ENCODE measurements at places on chromosomes 11 and 22. TPM values are rescaled to one million over a fixed set of nuclear protein-coding genes. Genes with fewer than 3 reads are reported as not detected.

Gene LARGE2
- total RNA-seq = 0.32 TPM

Gene TMEM151A
- total RNA-seq = 0.11 TPM

Gene PHOX2A
- total RNA-seq = not detected

Gene OR5A1
- not detected for total RNA-seq

Gene MARK2
- 29.5 TPM for total RNA-seq

Gene UCP3
- 1.1 TPM for total RNA-seq

Gene SLC22A8
- not detected for total RNA-seq

Gene SIK3
- 24.5 TPM for total RNA-seq

Gene PRPF19
- total RNA-seq = 170 TPM

DNA sequence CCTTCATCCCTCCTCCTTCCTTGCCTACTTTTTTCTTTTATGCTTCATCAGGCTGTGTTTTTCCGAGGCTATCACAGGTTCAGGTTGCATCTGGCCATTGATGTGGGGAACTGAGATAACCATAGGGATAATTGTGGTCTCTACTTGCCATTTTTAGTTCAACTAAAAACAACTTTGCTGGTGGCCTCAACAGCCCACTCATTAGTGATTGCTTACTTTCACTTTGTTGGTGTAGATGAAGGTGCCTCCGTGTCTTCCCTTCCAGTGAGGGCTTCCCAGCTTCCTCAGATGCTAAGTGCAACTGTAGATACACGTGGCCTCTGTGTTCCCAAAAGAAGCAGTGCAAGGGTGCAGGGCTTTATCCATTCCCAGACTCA, 35.0 kb downstream of the KCNJ1 start:
- peak overlapping the region; percentile 28 for H3K4me3 ChIP-seq
- DNase-seq = peak; percentile 40
- H3K4me1 ChIP-seq = peaks cover 27% of the 10 kb centered on the region
- peak overlapping the region; percentile 41 for H3K27ac ChIP-seq

DNA sequence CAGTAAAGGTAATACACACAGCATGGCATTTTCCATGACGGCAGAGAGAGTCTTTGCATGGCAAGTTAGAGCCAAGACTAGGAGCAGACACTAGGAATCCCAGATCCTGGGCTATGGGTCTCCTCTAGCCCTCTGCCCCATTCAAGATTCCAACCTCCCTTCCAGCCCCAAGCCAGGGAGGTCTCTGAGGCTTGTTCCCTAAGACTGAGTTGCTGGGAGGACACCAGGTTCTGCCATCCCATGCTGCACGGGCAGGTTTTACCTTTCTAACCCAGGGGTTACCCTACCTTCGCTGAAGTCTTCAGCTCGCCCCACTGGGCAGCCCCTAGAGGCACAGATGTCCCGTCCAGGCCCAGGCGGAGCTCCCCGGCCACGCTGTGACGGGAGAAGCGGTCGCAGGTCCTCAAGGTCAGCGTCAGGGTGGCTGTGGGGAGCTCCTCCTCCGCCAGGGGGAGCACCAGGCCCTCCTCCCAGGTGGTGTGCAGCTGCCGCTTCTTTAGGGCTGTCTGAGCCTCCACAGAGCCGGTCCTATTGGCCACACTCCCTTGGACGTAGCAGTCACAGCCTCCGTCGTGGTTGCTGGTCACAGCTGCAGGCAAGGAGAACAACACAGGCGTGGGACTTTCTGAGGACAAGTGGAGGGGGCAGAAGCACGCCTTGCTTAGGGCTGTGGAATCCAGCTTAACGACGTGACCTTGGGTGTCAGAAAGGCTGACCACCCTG, 33.8 kb downstream of the SYT13 start:
- no peak overlapping the region for H3K27ac ChIP-seq
- H3K36me3 ChIP-seq = no peaks in the 10 kb centered on the region
- no peaks in the 10 kb centered on the region for H3K27me3 ChIP-seq
- DNase-seq = no peak
- no peak overlapping the region for H3K4me3 ChIP-seq

- no peaks in the 10 kb centered on the region for H3K27me3 ChIP-seq
- no peak overlapping the region for H3K27ac ChIP-seq
- H3K4me1 ChIP-seq = no peaks in the 10 kb centered on the region
- DNase-seq = no peak
Observed at GRCh38 chr11:18540207-18541009, 13.7 kb upstream of the TSG101 start.

GRCh38 chr11:111974446-111974845, 37.3 kb downstream of the DIXDC1 start:
- no peak for DNase-seq
- H3K4me1 ChIP-seq = peaks cover 16% of the 10 kb centered on the region
- H3K36me3 ChIP-seq = no peaks in the 10 kb centered on the region
- H3K4me3 ChIP-seq = no peak overlapping the region
- H3K27ac ChIP-seq = no peak overlapping the region

- no peak overlapping the region for H3K4me3 ChIP-seq
- no peaks in the 10 kb centered on the region for H3K27me3 ChIP-seq
- H3K27ac ChIP-seq = no peak overlapping the region
- H3K36me3 ChIP-seq = peaks cover 21% of the 10 kb centered on the region
- no peaks in the 10 kb centered on the region for H3K4me1 ChIP-seq
Observed at GRCh38 chr22:24370401-24370800, 57.0 kb upstream of the ADORA2A start.

DNA sequence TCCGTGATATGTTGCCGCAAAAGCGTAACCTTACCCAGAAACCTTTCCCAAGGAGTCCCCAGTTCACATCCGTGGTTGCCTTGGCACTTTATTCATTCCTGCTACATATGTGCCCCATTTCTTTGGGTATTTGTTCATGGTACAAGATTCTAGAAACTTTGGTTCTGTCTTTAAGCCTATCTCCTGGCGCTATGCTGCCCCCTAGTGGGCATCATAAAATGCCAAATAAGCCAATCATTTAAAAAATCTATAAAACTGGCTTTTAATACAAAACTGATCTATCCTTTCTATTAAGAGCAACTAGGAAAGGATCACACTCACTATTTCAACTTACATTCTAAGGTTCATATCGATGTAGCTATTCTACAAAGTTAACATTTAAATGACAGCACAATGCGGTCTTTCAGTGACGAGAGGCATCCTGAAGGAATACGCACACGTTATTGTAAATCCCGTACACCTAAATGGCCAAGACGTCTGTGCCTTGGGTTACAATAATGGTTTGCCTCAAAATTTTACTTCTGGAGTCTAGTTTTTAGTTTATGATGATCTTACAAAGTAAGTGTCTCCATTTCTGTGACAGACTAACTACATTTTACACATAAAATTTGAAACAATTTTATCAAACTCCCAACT, 16.2 kb downstream of the PIWIL3 start:
- H3K27me3 ChIP-seq = no peaks in the 10 kb centered on the region
- no peak overlapping the region for H3K4me3 ChIP-seq
- H3K36me3 ChIP-seq = no peaks in the 10 kb centered on the region
- no peaks in the 10 kb centered on the region for H3K4me1 ChIP-seq
- H3K27ac ChIP-seq = no peak overlapping the region

DNA sequence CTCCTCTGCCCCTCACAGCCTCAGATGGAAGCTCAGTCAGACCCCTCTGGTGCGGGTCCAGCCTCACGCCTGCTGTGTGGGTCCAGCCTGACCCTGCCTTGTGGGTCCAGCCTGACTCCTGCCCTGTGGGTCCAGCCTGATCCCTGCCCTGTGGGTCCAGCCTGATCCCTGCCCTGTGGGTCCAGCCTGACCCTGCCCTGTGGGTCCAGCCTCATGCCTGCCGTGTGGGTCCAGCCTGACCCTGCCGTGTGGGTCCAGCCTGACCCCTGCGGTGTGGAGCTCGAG, 445.3 kb downstream of the BRD1 start:
- H3K4me1 ChIP-seq = no peaks in the 10 kb centered on the region
- no peaks in the 10 kb centered on the region for H3K36me3 ChIP-seq
- DNase-seq = no peak
- H3K27ac ChIP-seq = no peak overlapping the region

- H3K4me1 ChIP-seq = peaks cover 37% of the 10 kb centered on the region
- H3K4me3 ChIP-seq = no peak overlapping the region
Observed at GRCh38 chr11:47111318-47111804, 65.3 kb downstream of the ARFGAP2 start.

GRCh38 chr11:134033696-134034491, 35.0 kb upstream of the JAM3 start:
- H3K27ac ChIP-seq = no peak overlapping the region
- no peak for DNase-seq
- H3K4me3 ChIP-seq = no peak overlapping the region
- peaks cover 4% of the 10 kb centered on the region for H3K4me1 ChIP-seq
- no peaks in the 10 kb centered on the region for H3K36me3 ChIP-seq

DNA sequence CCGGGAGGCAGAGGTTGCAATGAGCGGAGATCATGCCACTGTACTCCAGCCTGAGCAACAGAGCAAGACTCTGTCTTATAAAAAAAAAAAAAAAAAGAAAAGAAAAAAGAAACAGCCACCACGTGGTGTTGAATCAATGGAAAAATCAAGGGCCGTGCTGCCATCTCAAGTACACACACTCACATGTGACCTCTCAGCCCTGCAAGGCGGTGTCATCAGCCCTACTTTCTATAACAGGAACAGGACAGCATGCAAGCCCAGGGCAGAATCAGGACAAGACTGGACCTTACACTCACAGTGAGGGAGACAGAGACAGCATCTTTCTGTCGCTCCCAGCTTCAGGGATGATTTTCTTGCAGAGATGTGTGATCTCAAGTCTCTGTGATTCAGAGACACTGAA, 179.6 kb downstream of the MPPED1 start:
- DNase-seq = no peak
- H3K4me3 ChIP-seq = no peak overlapping the region
- no peaks in the 10 kb centered on the region for H3K4me1 ChIP-seq
- H3K27me3 ChIP-seq = no peaks in the 10 kb centered on the region
- H3K27ac ChIP-seq = no peak overlapping the region

GRCh38 chr11:1852877-1853276, at the start of gene LSP1:
TSS of gene LSP1 (plus strand) at chr11:1853084. CDS start at chr11:1853145, 61 bp downstream.
- H3K4me3 ChIP-seq = peak within 1 kb of the TSS; percentile 96
- peaks cover 1% of the 10 kb centered on the region for H3K36me3 ChIP-seq
- peak within 1 kb of the TSS; percentile 99 for H3K27ac ChIP-seq
- H3K27me3 ChIP-seq = no peaks in the 10 kb centered on the region

GRCh38 chr22:30121960-30122359, 41.7 kb downstream of the HORMAD2 start:
- no peaks in the 10 kb centered on the region for H3K4me1 ChIP-seq
- DNase-seq = peak; percentile 2
- no peak overlapping the region for H3K27ac ChIP-seq
- H3K36me3 ChIP-seq = no peaks in the 10 kb centered on the region
- no peaks in the 10 kb centered on the region for H3K27me3 ChIP-seq

DNA sequence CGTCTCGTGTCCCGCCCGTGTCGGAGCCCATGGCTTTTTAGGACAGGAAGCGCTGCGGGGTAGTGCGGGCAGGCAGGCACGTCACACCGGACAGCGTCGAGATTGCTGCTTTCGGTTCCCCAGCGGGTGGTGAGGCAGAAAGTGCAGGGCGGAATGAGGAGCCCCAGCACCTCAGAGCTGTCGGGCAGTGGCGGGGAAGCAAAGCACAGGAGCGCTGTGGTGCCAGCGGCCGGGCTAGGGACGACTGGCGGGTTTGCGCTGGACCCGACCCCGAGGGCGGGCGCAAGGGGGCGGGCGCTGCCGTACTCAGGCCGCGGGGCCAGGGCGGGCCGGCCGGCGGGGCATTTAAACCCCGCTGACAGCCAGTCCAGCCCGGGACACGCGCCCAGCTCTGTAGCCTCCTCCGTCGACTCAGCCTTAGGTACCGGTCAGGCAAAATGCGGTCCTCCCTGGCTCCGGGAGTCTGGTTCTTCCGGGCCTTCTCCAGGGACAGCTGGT, at the start of gene SLC37A2:
Gene SLC37A2, plus strand, starts transcription at position 375 of the 498 bp plus-strand sequence. Its CDS starts 63 bp downstream, at position 438.
- no peak within 1 kb of the TSS for H3K27ac ChIP-seq
- H3K4me3 ChIP-seq = peak within 1 kb of the TSS; percentile 77
- no peaks in the 10 kb centered on the region for H3K27me3 ChIP-seq
- peaks cover 4% of the 10 kb centered on the region for H3K4me1 ChIP-seq
- peak; percentile 62 for DNase-seq

DNA sequence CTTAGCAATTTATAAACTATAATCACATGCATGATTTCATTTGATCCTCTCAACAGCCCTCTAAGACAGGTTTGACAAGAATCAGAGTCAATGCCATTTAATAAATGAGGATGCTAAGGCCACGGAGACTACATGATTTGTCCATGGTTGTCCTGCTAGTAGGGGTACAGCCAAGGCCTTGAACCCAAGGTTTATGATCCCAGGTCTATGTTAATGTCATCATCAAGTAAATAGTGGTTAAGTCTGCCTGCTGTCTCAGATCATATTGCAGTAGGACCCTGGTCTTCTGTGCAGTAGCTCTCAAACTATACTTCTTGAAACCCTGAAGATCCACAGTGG, 17.7 kb upstream of the SYTL2 start:
- H3K4me3 ChIP-seq = no peak overlapping the region
- no peaks in the 10 kb centered on the region for H3K36me3 ChIP-seq
- H3K4me1 ChIP-seq = no peaks in the 10 kb centered on the region
- H3K27me3 ChIP-seq = no peaks in the 10 kb centered on the region
- no peak for DNase-seq

GRCh38 chr11:65524014-65524740, 706 bp upstream of the SCYL1 start:
- DNase-seq = no peak
- no peaks in the 10 kb centered on the region for H3K36me3 ChIP-seq
- H3K4me3 ChIP-seq = peak overlapping the region; percentile 44
- no peaks in the 10 kb centered on the region for H3K27me3 ChIP-seq
- H3K4me1 ChIP-seq = peaks cover 25% of the 10 kb centered on the region

- H3K27me3 ChIP-seq = no peaks in the 10 kb centered on the region
- peak overlapping the region; percentile 62 for H3K27ac ChIP-seq
- peaks cover 24% of the 10 kb centered on the region for H3K4me1 ChIP-seq
- peak overlapping the region; percentile 31 for H3K4me3 ChIP-seq
Observed at GRCh38 chr11:33723238-33723881, 12.9 kb downstream of the CD59 start.

DNA sequence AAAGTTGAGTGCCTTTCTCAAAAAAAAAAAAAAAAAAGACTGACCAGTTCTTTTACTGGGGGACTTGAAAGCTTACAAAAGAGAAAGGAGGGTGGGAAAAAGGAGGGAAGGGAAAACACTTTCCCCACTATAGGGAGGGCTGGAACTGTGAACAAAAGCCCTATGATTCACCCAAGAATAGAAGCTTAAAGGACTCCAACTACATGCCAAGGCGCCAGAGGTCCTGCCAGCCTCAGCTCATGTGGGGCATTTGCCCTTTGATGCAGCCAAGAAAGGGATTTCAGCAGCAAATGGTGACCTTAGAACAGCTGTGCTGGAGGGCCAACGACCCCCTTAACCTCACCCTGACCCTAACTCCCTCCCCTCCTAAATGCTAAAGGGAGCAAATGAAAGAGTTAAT, 160.0 kb downstream of the NTM start:
- H3K4me1 ChIP-seq = no peaks in the 10 kb centered on the region
- peaks cover 2% of the 10 kb centered on the region for H3K27me3 ChIP-seq
- no peak overlapping the region for H3K4me3 ChIP-seq
- no peak for DNase-seq
- H3K36me3 ChIP-seq = no peaks in the 10 kb centered on the region
- no peak overlapping the region for H3K27ac ChIP-seq

DNA sequence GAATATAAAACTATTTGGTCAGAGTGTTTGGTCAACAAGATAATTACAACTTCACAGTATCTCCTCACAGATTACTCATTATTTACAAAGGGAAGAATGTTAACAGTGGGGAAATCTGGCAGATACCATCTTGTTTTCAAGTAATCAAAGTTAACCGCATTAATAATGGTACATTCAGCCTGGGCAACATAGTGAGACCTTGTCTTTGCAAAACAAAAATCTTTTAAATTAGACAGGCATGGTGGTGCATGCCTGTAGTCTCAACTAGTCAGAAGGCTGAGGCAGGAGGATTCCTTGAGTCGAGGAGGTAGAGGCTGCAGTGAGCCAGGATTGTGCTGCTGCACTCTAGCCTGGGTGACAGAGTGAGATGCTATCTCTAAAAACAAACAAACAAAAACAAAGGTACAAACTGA, 78.5 kb downstream of the ACER3 start:
- no peaks in the 10 kb centered on the region for H3K36me3 ChIP-seq
- no peak overlapping the region for H3K27ac ChIP-seq
- H3K4me3 ChIP-seq = no peak overlapping the region
- no peaks in the 10 kb centered on the region for H3K4me1 ChIP-seq
- H3K27me3 ChIP-seq = no peaks in the 10 kb centered on the region
- DNase-seq = no peak
